ENCODE measurements at places on chromosomes 3 and 15.

GRCh38 chr3:51386159-51386851, 1.2 kb downstream of the MANF start:
- no peak for DNase-seq

- no peak for DNase-seq
These were observed 38.1 kb upstream of the LEKR1 start for GRCh38 chr3:156787926-156788663.

- no peak for DNase-seq
These were observed 984 bp downstream of the RNU6-1 start for GRCh38 chr15:67838789-67839332.

DNA sequence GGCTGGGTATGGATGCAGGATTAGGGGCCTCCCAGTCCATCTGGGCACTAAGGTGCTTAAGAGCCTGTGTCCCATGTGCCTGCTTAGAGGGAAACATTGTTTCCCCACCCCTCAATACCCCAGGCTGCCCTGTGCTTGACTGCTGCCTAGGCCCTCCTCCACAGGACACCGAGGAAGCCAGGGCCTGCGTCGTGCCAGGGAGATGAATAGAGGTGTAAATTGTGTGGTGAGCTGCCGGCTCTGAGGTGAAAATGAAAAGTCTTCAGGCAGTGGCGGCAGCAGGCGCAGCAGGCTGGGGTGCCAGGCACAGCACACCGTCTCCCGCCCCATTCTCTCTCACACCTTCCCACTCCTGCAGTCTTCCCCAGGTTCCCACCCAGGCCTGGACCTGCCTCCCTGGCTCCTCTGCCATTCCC, 13.9 kb upstream of the GRM2 start:
- DNase-seq: no peak

DNA sequence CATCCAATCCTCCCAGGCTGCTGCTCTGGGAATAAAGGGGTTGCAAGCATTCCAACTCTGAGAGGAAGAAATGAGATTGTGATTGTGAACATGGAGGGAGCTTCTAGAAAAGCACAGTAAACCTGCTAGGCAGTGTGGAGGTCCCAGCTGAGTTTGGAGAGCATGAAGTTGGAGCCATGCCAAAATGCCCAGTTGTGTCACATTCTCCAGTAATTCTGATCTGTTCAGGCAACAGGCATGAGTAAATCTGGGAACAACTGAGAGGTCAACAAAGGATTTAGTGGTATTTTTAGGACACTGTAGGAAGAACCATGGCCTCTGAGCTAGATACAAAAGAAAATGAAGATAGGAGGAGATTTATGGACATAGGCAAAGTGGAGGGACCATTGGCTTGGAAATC, 74.7 kb downstream of the CYP19A1 start:
- no peak for DNase-seq

DNA sequence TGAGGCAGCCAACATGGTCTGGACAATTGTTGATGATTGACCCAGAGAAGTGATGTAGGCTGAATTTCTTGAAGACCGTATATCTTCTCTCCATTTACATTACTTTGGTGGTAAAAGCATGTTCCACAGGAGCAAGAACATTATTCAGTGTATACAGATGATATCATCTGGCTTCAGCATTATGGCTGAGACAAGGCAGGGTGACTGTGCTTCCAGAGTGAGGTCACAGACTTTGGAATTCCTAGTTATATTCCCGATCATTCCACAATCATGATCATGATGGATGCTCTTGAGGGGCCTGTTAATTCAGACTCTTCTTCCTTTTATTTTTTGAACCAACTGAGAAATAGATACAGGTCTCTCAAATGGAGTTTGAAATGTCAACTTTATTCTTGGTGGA, 19.0 kb downstream of the PLS1 start:
- DNase-seq: no peak

- DNase-seq: no peak
These were observed 17.6 kb upstream of the CCDC174 start for GRCh38 chr3:14633819-14634424.

- DNase-seq: no peak
These were observed 104.1 kb upstream of the LPP start for GRCh38 chr3:188049606-188050530.

GRCh38 chr3:121809249-121809648, 25.6 kb downstream of the IQCB1 start:
- DNase-seq: no peak

- DNase-seq: no peak
These were observed 149.4 kb downstream of the LRRK1 start for GRCh38 chr15:101068523-101068960.

DNA sequence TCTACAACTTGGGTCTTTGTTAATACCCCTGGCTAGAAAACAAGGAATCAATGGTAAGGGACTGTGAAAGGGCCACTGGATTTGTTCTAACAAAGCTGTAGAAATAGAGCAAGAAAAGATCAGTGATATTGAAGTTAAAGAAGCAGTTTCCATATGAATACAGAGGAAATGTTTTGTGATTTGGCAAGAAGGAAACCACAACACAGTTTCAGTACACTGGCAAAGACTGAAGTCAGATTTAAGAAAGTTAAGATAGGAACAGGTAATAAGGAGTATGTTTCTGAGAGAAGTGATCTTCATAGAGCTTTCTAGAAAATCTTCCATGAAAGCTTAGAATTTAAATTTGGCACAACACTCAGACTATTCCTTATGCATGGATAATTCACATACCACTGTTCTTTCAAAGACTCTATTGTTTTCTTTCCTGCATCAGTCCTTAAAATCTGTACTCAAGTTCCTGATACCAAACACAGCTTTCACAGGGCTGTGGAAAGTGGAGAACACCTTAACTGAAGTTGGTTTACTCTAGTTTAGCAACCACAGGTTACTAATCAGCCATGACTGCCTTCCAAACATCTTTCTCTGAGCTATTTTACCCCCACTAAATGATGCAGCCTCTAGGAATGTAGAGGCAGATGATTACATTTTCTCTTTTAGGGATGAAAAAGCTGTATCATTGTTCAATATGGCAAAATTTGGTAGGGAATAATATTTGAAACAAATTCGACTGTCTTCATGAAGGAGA, 32.4 kb upstream of the ALCAM start:
- DNase-seq: no peak

- DNase-seq: no peak
These were observed 159.5 kb downstream of the RPLP1 start for GRCh38 chr15:69612112-69612511.

DNA sequence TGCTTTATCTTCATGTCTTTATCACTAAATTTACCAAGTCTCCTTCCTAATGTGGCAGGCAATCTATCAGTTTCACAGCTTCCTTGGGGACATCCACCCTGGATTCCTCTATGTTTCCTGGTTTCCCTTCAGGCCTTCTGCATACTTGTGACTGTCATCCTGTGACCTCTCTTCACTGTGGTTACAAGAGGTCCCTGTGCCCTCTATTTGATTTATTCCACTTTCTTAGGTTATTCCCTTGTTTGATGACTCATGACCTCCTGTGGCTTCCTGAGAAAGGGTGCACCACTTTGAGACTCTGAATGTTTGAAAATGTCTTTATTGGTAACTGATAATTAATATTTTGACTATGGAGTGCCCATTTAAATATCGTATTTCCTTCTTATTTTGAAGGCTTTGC, 60.5 kb upstream of the KY start:
- DNase-seq: no peak

DNA sequence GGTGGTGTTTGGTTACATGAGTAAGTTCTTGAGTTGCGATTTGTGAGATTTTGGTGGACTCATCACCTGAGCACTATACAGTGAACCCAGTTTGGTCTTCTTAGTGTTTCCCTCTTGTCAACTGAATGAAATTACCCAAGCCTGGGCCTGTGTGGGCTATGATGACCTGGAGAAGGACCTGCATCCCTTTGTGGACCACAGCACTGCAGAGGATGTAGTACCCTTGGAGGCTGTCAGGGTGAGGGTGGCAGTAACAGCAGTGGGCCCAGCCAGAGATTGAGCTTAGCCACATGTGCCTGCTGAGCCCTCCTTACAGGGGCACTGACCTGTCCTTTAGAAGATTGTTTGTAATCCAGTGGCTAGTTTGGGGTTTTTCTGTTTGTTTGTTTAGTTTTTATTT, 250.1 kb upstream of the TRIM42 start:
- DNase-seq: no peak

Measured in iPS DF 6.9 (cell line).